ENCODE measurements at places on chromosomes 1 and 21.
A peak's percentile ranks its signal among the peaks of the same experiment; 100 is the strongest.

- no peak for DNase-seq
Observed at GRCh38 chr1:151356696-151357095, 9.6 kb upstream of the RFX5 start.

DNA sequence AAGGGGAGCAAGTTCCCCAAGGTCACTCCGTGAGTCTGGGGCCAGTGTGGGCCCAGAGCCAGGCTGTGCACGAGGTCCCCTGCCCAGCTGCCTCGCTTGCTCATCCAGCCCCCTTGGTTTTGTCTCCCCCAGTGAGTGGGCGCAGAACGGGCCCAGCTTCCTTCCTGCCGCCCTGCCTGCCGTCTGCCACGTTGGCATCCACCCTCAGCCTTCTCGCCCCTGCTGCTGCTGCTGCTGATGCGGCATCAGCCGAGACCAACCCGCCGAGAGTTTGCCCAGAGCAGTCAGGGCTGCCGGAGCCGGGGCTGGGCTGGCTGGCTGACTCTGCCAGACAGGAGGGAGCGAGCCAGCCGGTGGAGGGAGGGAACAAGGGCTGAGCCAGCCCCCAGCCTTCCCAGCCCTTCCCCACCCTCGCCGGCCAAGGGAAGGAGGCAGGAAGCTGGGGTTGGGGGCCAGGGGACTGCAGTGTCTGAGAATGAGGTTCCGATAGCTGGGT, 31.4 kb upstream of the WASF2 start:
- no peak for DNase-seq

DNA sequence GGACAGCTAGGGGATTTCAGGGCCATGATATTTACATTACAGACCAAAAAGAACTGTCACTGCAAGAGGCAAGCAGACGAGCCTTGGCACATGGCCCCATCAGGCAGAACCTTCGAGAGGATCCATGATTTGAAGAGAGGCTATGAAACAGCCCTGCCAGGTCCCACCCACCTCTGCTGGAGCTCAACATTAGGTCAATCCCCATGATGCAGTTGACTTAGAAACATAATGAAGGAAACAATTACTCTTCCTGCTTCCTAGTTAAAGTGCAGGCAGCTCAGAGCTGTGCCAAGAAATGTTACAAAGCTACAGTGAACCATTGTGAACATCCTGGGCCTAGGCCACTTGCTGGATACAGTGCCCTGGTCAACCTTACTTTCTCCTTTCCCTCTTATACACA, 41.7 kb upstream of the PTCH2 start:
- DNase-seq: no peak

GRCh38 chr1:184443201-184443600, 56.4 kb downstream of the C1orf21 start:
- no peak for DNase-seq

DNA sequence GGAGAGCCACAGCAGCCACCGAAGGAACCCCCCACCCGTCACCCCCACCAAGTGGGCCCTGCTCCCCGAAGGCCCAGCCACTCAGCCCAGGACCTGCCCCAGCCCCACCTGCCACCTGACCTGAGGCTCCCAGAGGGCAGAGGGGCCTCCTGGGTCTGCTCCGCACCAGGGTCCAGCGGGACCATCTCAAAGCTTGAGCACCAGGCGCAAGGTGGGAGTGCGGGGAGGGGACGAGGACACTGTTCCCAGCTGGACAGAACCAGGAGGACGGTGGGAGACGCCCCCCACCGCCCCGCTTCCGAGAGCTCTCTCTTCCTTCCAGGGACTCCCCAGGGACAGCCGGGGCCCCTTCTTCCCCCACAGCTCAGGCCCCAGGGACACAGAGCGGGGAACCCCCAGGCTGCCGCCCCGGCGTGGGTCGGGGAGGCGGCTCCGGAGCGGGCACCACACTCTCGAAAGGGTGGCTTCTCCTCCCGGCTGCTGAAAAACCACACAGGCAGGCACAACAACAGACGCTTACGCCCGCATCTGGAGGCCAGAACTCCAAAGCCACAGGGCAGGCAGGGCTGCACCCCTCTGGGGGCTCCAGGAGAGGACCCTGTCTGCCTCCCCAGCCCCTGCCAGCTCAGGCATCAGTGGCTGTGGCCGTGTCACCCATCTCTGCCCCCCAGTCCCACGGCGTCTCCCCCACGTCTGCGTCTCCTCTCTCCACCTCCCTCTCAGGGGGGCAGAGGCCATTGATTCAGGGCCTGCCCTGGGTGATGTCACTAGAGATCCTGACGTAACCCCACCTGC, 1.9 kb upstream of the TTLL10 start:
- no peak for DNase-seq

DNA sequence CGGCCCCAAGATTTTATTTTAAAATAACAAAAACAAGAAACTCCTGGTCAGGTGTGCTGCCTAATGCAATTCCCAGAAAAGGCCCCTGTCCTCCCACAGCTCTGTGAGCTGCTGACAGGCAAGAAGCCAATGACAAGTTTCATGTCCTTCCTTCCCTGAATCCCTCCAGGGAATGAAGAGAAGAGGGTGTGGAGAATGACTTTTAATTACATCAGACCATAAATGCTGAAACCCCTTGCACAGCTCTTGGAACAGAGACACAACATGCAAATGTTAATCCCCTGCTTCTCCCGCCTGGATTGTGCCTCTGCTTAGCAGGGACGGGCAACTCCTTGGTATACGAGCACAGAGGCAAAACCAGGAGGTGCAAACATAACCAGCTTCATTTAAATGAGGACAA, 228.1 kb upstream of the CAMK1G start:
- no peak for DNase-seq

DNA sequence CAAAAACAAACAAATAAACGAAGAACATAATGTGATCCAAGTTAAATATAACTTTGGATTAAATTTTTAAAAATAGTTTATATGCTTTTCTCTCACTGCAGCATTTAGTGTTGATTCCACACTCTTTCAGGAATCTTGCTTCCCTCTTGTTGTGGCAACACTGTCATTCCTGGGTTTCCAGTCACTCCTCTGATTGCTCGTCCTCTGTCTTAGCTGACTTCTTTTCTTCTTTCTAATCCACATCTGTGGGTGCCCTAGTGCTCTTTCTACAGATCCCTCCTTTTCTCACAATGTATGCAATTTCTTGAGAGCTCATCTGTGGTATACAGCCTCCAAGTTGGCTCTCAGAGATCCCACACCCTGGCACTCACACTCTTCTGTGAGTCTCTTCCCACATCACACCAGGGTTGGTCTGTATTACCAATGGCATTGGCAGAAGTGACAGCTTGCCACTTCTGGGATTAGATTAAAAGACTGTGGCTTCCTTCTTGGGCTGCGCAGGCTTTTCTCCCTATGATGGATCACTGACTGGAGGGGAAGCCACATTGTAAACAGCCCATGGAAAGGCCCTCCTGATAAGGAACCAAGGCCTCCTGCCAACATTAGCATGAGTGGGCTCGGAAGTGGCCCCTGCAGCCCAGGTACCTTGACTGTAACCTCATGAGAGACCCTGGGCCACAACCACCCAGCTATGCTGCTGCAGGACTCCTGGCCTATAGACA, 11.5 kb upstream of the MYOC start:
- peak; percentile 9 for DNase-seq

DNA sequence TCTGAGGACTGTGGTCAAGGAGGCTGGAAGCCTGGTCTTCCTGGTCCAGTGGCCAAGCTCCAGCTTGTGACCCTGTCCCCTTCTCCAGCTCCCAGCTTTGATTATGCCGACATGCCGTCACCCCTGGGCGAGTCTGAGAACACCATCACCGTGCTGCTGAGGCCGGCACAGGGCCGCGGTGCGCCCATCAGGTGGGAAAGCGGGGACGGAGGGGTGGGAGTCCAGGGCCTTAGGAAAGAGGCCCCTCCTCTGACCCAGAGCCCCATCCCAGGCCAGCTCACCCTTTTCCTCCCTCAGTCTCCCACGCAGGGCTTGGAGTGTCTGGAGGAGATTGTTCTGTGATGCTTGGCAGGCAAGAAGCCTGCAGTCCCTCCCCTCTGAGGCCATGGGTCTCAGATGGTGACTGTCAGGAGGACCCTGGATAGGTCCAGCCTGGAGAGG, 43.6 kb downstream of the PTPRU start:
- DNase-seq: no peak

Measured in fibroblast of upper back skin (primary cell).